HEK293T (cell line): ENCODE measurements at places on chromosomes 16 and 17.
A peak's percentile ranks its signal among the peaks of the same experiment; 100 is the strongest.

- DNase-seq: no peak
These were observed 21.5 kb downstream of the GINS2 start for GRCh38 chr16:85667261-85667660.

- no peak for DNase-seq
These were observed 5.6 kb downstream of the IL4R start for GRCh38 chr16:27319257-27319965.

GRCh38 chr17:45302649-45303173, 14.1 kb downstream of the MAP3K14 start:
- DNase-seq: no peak

DNA sequence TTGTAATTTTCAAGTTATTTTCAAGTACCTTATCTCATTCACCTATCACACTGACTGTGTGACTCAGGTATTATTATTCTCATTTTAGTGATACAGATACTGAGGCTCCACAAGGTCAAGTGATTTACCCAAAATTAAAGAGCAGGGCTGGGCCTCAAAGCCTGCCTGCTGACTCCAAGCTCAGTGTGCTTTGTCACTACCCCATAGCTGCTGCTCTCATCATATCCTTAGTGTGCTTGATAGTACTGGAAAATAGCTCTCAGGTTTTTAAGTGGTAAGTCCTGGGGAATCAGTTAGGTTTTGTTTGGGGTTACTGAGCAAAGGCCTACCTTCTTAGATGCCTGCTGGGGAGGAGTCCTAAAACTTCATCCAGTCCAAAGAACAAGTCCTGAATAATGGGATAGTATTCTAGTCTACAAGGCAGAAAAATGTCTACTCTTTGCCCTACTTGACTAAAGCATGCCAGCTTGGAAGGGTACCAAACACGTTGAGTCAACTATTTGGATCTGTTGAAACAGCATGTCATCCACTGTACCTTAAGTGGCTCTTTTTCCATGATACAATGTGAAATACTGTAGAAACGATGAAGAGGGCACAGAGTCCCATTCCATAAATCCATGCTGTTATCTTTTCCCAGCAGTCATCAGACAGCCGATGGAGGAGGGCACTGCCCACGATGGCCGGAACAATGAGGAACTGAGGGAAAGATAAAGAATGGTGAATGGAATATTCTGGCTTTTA, 10.7 kb downstream of the MMD start:
- DNase-seq: no peak

- DNase-seq: no peak
These were observed 29.3 kb downstream of the GPR142 start for GRCh38 chr17:74396567-74396966.

DNA sequence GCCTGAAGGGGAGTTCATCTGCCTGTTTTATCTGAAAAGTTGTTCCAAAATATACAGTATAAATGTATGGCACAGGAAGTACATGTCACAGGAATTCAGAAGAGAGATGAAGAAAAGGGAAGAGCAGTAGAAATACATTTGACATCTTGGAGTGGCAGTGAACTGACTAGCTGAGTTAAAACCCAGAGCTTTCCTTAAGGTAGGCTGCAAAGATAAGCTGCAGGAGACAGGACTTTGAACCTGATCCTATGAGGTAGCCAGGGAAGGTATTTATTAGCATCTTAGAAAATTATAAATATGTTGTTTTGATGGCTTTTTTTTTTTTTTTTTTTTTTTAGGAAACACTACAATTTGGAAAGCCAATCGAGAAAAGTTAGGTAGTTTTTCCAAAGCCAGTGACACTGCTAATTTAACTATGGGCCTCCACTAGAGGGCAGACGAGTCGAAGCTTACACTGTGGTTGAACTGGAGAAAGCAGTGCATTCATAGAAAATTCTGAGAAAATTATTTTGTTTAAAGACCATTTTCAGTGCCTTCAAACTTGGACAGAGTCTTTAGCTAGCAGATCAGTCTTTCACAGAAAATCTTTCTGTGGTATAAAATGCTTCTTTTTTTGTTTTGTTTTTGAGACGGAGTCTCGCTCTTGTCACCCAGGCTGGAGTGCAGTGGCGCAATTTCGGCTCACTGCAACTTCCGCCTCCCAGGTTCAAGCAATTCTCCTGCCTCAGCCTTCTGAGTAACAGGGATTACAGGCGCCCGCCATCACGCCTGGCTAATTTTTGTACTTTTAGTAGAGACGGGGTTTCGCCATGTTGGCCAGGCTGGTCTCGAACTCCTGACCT, 122.3 kb downstream of the SSH2 start:
- peak; percentile 46 for DNase-seq

DNA sequence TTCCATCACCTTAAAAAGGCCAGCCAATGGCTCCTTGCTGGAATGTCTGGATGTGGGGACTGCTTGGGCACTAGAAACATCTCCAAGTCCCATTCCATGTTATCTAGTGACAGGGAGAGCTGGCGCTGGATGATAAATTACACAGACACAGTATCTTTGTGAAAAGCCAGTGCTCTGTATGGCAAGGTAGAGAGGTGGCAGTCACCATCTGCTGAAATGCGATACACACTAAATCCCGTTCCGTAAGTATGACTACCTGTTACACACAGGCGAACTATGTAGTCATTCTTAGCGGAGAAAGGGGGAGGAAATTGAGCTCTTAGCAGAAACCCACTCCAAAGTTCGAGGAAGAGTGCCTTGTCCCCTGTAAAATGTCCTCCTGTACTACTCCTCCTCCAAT, 81.0 kb upstream of the MYOCD start:
- no peak for DNase-seq

GRCh38 chr17:13359774-13360173, 242.0 kb downstream of the HS3ST3A1 start:
- no peak for DNase-seq

- no peak for DNase-seq
These were observed 69.5 kb upstream of the NOL11 start for GRCh38 chr17:67648032-67648905.

- DNase-seq: no peak
These were observed 37.7 kb upstream of the LCMT1 start for GRCh38 chr16:25073854-25074253.

DNA sequence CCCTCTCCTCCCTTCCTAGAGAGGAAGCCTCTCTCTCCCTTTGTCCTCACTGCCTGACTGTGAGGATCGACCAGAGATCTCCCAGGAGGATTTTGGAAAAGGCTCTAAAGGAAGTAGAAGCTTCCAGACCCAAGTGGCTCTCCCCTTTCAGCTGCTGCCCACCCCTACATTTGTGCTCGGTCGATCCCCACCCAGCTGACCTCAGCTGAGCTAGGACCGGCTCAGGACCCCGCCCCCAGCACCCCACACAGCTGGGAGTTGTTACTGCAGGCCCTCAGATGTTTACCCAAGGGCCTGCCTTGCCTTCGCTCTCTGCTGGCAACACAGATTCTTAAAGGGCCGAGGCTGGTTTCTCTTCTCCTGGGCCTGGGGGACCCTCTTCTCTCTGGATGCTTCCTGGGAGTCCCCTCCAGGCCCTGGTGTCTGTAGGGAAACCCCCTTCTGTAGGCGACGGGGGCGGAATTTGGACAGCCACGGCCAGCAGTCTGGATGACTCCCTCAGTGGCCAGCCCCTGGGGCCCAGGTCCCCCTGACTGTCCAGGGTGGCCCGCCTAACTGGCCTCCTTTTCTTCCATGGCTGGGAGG, 26.9 kb upstream of the TIMP2 start:
- DNase-seq: no peak

DNA sequence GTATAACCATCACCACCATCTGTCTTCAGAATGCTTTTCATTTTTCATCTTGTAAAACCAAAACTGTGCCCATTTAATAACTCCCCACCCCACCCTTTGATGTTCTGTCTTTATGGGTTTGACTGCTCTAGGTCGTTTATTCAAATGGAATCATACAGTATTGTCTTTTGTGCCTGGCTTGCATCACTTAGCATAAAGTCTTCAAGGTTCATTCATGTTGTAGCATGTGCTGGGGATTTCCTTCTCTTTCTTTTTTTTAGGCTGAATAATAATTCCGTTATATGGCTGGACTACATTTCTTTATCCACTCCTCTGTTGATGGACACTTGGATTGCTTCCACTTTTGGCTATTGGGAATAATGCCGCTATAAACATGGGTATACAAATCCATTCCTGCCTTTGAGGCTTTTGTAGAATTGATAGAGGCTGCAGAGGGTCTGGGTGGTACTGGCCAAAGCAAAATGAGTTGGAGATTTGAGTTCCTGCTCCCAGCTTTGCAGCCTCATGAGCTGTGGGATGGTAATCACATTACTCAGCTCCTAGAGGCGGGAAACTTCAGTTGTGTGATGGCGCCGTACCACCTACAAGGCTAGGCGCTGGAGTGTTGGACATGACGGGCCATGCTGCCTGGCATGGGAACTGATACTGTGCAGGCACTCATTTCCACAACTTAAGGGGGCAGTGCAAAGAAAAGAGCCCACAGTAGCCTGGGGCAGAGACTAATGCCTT, 64.8 kb downstream of the CLEC16A start:
- no peak for DNase-seq

DNA sequence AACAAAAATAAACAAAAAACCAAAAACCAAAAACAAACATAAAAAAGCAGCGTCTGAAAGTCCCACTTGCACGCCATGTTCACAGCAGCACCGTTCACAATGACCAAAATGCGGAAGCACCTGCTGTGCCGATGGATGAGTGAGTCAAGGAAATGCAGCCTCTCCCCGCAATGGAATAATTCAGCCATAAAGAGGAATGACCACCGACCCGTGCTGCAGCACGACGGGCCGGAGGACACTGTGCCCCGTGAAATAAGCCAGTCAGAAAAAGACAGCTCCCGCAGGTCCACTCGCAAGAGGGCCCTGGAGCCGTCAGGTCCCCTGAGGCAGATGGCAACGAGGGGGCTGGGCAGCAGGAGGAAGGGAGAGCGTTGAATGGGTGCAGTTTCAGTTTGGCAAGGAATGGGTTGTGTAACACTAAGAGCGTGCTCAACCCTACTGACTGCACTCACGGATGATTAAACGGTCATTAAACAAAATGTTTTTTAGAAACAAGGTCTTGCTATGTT, 5.1 kb downstream of the CLCN7 start:
- no peak for DNase-seq

GRCh38 chr17:82092995-82093751, 4.9 kb downstream of the FASN start:
- DNase-seq: no peak

DNA sequence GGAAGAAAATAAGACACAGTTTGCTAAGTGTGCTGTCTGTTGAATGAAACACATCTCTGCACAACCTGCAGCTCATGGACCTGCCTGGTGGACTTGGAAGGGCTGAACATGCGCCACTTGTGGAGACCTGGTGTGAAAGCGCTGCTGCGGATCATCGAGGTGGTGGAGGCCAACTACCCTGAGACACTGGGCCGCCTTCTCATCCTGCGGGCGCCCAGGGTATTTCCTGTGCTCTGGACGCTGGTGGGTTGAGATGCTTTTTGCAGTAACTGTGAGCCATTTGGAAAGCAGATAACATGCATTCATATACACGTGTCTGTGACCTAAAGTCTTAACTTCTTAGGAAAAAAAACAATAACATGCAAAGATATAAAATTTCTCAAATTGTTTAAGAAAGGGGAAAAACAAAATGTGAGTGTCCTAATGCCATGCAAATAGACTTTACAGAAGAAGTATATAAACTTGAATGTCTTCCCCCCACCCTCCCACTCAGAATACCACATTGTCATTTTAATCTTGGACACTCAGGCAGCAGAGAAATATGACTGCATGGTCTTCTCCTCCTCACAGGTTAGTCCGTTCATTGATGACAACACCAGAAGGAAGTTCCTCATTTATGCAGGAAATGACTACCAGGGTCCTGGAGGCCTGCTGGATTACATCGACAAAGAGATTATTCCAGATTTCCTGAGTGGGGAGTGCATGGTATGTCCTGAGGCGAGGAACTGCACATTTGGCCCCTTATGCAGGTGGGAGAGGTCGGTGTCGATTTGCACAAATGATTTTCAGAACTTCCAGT, 65.6 kb downstream of the SEC14L1 start:
- no peak for DNase-seq

DNA sequence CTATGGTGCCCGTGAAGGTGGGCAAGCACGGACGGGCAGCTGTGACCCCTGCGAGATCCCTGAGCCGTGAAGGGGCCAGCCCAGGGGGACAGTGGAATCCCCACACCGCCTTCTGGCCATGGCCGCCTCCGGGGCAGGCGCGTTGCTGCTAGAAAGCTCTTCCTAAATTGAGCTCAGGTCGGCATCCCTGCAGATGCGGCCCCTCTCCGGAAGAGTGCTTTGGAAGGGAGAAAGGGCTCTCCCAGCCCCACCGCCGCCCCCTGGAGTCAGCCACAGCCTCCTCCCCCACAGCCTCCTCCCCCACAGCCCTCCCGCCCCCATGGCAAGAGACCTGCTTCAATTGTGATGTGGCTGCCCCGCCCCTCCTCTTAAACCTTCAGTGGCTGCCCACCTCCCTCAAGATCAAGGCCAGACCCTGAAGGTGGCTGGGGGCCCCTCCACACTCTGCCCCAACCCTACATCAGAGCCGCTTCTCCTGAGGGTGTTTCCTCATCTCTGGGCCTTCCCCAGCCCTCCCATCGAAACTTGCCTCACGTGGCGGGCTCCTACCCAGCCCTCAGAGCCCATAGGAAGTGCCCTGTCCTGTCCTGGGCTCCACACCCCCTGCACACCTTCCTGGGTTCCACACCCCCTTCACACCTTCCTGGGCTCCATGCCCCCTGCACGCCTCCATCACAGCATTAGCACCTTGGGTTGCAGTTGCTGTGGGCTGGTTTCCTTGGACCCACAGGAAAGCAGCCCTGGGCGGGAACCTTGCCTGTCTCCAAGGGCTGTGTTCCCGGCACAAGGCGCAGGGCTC, 5.5 kb upstream of the CBFA2T3 start:
- no peak for DNase-seq

DNA sequence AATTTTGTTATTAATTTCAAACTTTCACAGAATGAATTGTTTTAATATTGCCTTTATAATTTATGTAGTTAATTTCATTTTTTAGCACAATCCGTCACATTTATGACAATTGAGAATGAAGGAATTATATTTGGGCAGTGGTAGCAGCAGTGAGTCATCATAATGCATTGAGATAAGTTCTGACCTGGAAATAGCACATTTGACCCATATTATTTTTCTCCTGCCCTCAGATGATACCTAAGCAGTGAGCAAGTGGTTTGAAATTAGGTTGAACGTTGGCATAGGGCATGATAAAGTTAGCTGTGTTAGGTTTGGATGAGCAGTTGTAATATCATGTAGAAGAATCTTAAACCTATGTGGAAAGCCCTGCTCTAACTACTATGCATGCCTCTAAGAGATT, 1431.3 kb upstream of the CDH8 start:
- no peak for DNase-seq

- DNase-seq: no peak
These were observed 42.9 kb upstream of the TNRC6C start for GRCh38 chr17:77915594-77916021.

- no peak for DNase-seq
These were observed 7.2 kb upstream of the HSD11B2 start for GRCh38 chr16:67423611-67424260.
